ENCODE measurements at places on chromosomes 6 and 20. TPM values are rescaled to one million over a fixed set of nuclear protein-coding genes. Genes with fewer than 3 reads are reported as not detected.

Gene SRMS
- total RNA-seq, result not detected

Gene GPX5
- total RNA-seq, result not detected

Gene CDKN1A
- total RNA-seq, result 11.6 TPM

Gene MATN4
- total RNA-seq, result not detected

Gene CAP2
- total RNA-seq, result 24.3 TPM

Gene CTAGE9
- total RNA-seq, result not detected

Gene LPA
- total RNA-seq, result 0.43 TPM

Gene TRIM31
- total RNA-seq, result not detected

Gene GPR6
- total RNA-seq, result not detected

Gene ZC2HC1B
- not detected for total RNA-seq

Gene PCMTD2
- 65.4 TPM for total RNA-seq

Gene KHDC1L
- not detected for total RNA-seq

Gene CLIC5
- 0.20 TPM for total RNA-seq

Gene TREM2
- total RNA-seq, result not detected

Gene TFAP2C
- total RNA-seq, result 4.0 TPM

Gene RNF182
- total RNA-seq, result 3.0 TPM

Gene EEF1A2
- 4.6 TPM for total RNA-seq

Gene SSTR4
- total RNA-seq, result not detected

Gene TSHZ2
- total RNA-seq, result 8.5 TPM

DNA sequence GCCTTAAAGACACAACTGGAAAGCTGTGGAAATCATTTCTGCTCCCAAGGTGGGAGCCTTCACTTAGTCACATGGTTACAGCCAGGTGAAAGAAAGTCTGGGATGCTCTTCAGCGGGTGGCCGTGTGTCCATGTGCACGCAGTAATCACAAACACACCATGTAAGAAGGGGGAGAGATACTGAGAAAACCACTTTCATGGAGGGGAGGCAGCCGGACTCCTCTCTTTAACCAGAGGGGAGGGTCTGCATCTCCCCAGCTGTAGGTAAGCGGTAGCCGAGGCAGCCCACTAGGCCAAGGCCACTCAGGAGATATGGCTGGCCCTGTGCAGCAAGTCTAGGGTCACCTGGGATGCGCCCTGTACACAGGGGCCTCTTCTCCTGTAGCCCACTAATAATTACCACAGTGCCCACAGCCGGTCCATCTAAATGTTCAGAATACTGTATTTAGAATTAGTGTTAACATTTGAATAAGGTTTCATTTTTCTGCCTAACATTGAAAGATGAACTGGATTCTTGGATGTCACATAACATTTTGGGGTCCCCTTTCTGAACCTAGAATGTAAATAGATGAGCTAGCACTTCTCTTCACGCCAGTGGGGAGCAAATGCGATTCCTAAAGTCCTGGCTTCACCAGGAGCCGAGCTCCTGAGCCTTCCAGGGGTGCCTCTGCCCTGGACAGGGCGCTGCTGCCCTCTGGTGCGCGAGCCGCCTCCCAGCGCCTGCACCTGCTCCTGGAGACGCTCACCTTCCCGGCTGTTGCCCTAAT is 15.9 kb downstream of the GPR31 start:
- DNase-seq, result peak; percentile 34

- DNase-seq, result no peak
Measured at GRCh38 chr20:21019468-21019813, 86.7 kb downstream of the LINC00237 start.

- no peak for DNase-seq
Measured at GRCh38 chr20:60214901-60215815, 256.9 kb downstream of the CDH26 start.

DNA sequence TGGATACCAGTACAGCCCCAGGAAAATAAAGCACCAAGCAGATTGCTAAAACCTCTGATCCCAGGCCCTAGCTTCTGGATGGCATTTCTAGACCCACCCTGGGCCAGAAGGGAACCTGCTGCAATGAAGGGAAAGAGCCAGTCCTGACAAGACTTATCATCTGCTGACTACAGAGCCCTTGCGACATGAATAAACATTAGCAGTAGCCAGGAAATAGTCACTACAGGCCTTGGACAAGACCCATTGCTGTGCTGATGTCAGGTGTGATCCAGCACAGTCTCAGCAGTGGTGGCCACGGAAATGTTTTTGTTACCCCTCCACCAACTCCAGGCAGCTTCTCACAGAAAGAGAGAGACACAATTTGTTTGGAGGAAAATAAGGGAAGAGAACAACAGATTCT is 399.3 kb downstream of the HAO1 start:
- no peak for DNase-seq

DNA sequence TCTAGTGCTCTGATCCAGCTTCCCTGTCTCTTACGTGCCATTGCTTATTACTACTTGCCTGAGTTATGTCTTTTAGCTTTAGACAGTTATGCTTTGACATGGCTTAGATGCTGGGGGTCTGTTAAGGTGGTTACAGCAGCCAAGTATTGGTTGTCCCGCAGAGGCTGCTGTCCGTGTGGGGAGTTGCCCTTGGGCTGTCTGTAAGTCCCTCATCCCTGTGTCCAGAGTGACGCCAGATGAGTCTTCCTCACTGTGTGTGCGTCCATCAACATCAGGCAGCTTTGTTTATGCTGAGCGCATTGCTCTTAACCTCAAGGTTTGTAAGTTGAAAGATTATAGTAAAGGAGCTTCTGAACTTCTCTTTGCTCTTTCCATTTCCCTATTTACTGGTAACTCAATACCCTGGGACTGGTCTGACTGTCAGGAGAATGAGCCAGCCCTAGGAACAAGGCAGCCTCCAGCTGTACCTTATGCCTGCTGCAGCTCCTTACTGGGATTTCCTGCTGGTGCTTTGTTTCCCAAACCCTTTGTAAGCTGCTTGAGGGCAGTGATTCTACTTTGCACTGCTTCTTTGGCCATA is 7.2 kb downstream of the FAM120B start:
- no peak for DNase-seq

- DNase-seq, result peak; percentile 9
Measured at GRCh38 chr20:10696650-10697049, 22.9 kb upstream of the JAG1 start.

- DNase-seq, result no peak
Measured at GRCh38 chr20:33524261-33524660, 34.4 kb downstream of the CBFA2T2 start.

- no peak for DNase-seq
Measured at GRCh38 chr20:61954276-61955021, 111.2 kb downstream of the TAF4 start.

DNA sequence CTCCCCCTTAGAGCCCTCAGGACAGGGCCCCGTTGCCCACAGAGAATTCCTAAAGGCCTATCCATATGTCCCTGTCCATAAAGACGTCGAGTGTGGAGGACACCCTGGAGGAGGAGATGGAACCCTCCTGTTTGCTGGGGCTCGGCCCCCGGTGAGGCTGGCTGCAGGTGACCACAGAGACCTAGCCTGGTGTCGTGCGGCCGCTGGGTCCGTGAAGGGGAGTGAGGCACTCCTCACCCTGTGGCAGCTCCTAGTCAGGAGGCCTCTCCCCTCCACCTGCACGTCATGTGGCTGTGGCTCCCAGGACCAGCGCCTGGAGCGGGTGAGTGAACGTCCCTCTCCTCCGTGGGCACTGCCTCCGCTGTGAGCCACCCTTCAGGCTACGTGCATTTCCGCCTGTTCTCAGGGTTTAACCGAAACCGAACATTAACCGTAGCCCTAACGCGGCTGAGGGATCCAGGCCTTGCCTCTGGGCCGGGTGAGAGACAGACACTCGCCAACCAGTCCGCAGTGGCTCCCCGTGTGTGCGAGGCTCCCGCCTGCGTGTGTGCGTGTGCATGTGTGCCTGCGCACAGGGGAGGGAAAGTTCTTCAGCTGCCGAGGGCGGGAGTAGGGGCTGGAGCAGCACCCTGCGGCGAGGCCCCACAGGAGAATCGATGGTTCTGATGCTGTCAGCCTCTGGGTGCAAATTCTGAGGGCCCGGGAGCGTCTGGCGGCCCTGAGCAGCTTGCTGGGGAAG is 5.9 kb upstream of the TCEA2 start:
- DNase-seq, result no peak

- no peak for DNase-seq
Measured at GRCh38 chr20:21269772-21270171, 33.4 kb upstream of the XRN2 start.

DNA sequence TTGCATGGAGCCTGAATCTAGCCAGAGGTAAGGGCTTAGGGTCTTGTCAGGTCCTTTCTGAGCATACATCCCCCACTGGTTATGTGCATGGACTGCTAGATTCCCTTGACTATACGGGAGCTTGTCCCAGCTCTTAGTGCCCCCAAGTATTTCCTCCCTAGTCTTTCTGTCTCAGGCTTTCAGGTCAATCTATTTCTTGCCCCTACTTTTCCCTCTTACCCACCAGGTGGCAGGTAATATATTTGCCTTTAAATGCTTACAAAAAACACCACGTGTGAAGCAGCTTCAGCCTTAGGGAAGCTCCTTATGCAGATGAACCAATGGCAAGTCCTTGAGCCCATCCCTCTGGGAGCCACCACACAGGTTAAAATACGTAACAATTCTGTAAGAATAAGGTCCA is 454.2 kb downstream of the GRIK2 start:
- no peak for DNase-seq

DNA sequence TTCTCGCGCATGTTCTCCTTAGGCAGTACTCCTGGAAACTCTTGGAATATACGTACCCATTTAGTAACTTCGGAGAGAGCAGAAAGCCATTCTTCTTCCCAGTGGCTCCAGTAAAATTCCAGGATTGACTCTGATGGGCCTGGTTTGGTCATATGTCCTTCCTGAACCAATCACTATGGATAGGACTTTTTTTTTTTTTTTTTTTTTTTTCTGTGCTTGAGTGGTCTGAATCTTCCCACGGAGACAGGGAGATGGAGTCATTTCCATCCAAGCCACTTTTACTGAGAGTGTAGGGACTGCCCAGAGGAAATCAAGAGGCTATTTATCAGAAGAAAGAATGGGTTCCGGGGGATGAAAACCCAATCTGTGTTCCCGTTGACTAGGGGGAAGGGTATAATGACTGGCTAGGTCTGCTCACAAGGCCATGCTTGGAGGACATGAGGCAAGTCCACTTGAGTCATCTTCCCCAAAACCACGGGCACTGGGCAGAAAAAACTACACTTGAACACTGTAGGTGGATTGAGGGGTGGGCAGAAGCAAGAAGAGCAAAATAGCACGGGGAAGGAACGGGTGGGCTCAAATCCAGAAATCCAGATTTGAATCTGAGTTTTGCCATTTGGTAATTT is 35.4 kb upstream of the MRPS18A start:
- no peak for DNase-seq

DNA sequence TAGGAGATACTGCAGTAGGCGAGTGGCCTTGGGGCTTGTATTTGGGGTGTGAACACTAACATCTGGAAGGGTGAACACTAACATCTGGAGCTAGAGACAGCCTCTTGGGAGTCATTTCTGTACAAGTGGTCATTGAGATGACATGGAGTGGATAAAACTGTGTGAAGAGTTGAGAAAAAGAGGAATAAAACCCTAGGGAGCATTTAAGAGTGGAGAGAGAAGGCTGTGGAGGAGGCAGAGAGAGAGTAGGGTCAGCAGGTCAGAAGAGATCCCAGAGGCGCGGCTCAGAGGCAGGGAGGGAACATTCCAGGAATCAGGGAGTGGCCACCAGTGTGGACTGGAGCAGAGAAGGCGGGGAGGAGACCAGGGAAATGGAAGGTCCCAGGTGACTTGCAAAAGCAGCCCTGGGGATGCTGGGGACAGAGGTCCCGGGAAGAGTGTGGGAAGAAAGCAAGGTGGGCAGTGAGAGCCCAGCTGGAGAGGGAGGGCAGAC is 202.0 kb upstream of the RNF24 start:
- DNase-seq, result no peak

- no peak for DNase-seq
Measured at GRCh38 chr20:60535211-60535610, 577.0 kb downstream of the CDH26 start.

- no peak for DNase-seq
Measured at GRCh38 chr6:111950661-111951496, 77.6 kb upstream of the FYN start.

DNA sequence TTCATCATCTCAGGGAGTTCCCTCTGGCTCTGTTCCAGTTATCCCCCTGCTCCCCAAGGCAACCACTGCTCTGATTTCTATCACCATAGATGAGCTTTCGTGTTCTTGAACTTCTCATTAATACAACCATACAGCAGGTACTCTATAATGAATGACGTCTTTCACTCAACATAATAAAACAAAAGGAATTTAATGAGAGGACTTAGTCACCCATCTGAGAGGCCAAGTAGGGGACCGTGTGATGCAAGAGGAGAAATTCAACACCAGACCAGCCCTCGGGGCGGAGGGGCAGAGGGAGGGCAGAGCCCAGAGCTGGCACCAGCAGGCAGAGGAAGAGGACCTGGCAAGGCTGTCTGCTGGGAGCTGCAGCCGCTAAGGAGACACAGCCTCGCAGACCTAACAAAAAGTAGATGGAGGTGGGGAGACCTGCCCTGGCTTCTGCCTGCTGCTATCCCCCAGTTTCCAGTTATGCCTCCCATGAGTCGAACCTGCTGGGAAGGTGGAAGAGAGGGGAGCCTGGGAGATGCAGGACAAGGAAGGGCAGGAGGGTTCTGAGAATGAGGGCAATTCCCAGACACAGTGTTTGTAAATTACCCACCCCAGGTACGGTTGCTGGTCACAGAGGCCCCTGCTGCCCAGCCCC is 13.8 kb downstream of the CCN5 start:
- no peak for DNase-seq

GRCh38 chr6:108362455-108362854 is 67.6 kb downstream of the AFG1L start:
- DNase-seq, result no peak

DNA sequence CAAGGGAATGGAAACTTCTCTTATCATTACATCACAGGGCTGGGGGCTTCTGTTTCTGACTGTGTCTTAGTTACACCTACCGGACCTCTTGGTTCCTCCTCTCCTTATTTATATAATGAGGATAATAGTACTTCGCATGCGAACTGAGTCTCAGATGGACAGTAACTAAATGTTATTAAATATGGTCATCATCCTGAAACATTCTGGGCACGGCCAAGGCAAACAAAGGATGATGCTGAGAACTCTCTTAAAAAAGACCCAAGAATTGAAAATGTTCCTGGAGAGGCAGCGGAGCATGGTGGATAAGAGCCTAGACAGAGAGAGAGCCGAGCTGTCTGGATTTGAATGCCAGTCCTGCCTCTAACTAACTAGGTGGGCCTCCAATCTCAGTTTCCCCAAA is 119.8 kb upstream of the SASH1 start:
- DNase-seq, result no peak

GRCh38 chr6:35176301-35177024 is 35.3 kb upstream of the TCP11 start:
- DNase-seq, result no peak

GRCh38 chr6:121223930-121224329 is 110.3 kb downstream of the TBC1D32 start:
- DNase-seq, result no peak

GRCh38 chr6:26295691-26296555 is 69.1 kb upstream of the BTN3A2 start:
- DNase-seq, result no peak

GRCh38 chr6:24403501-24403824 is 727 bp downstream of the MRS2 start:
- DNase-seq, result no peak
